ENCODE measurements at places on chromosomes 1 and 21. TPM values are rescaled to one million over a fixed set of nuclear protein-coding genes. Genes with fewer than 3 reads are reported as not detected.
A peak's percentile ranks its signal among the peaks of the same experiment; 100 is the strongest.

DNA sequence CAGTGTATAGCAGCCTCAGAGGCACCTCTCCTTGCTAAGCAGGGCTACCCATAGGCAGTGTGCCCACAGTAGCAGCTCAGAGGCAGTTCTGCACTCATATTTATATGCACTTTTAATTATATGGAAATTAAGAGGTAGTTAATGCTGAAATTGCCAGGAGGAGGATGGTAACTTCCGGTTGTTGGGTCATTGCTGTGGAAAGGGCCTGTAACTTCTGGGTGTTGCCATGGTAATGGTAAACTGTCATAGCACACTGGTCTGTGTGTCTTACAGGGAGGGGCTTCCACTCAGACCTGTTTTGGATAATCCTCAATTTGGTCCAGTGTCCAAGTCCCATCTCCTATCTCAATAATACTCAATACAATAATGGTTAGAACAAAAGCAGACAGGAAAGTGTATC lies 7.6 kb downstream of the CFH start:
- DNase-seq = no peak

DNA sequence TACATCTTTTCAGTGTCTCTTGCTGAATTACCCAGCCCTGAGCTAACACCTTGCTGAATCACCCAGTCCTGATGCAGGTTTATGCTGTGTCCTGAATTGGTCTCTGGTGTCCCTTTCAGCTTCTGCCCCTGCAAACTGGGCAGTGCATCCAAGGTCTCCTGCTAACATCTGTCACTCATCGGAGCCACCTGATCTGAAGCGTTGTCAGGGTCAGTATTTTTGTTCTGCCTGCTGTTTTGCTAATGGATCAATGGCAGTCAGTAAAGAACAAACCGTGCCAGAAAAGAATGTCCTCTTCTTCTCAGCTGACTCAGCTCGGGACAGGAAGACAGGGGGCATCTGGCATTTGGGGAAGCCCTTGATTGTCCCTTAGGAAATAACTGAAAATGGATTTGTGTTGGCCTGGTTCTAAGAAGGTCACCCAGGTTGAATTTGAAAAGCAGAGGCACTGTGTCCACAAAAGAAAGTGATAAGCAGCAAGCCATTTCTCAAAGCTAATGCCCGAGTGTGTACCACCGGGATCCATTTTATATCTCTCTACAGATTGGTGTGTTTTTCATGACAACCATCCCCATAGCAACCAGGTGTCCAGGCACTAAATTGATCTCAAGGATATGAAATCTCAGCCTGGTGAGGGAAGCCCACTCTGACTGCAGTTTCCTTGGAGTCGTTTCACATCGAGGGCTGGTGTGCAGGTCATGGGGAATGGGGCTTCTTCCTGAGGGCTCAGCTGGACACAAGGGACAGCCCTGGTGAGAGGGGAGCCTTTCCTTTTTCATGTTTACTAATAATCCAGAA lies 109.7 kb upstream of the IRF2BP2 start:
- DNase-seq = no peak

Gene CASQ2
- total RNA-seq = 0.11 TPM

GRCh38 chr1:2787163-2787911 lies 14.2 kb downstream of the TTC34 start:
- DNase-seq = no peak

Gene CCDC27
- not detected for total RNA-seq

Gene SH2D5
- total RNA-seq = 5.9 TPM

- peak; percentile 25 for DNase-seq
Measured at GRCh38 chr1:11598461-11598860, 55.8 kb downstream of the FBXO2 start.

Gene TDRD5
- total RNA-seq = not detected

DNA sequence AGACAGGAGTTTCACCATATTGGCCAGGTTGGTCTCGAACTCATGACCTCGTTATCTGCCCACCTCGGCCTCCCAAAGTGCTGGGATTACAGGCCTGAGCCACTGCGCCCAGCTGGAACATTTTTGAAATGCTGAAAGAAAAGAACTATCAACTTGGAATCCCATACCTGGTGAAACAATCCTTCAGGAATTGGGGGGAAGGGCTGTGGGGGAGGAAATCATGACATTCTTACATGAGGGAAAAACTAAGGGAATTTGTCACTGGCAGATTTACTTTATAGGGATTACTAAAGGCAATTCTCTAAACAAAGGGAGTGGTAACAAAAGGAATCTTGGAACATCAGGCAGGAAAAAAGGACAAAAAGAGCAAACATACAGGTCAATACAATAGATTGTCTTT lies 25.8 kb downstream of the NDUFS5 start:
- no peak for DNase-seq

DNA sequence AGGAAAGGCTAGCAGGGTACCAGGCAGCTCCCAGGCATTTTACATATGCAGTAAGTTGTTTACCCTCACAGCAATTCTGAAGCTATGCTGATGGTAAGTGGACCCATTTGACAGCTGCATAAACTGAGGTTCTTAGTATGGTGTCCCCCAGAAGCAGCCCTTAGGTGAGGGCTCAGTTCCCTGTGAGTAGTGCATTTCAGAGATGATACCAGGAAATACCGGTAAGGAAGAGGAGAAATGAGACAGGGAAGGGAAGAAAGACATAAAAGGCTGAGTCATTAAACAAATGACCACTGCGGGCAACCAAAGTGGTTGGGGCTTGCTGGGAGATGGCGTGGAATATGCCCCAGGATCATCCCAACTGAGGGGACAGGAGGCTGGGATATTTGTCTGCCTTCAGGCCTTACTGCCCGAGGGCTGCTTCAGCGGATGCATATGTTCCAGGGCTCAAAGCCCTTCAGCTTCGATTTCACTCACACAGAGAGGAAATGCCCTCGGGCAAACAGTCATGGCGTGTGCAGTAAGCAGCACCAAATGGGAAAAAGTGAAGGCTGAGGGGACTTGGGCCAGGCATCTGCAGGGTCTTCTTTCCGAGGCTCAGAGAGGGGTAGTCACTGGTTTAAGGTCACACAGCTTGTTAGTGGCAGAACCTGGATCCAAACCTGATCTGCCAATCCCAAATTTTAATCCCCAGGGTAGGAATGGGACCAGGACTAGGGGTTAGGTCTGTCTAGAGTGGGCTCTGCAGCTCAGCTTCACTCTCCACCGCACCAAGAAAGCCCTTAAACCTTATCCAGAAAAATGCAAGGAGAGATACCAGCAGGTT lies 133.7 kb upstream of the RUNX3 start:
- peak; percentile 14 for DNase-seq

- peak; percentile 40 for DNase-seq
Measured at GRCh38 chr1:3410142-3410925, 44.1 kb upstream of the ARHGEF16 start.

Gene CALML6
- 0.91 TPM for total RNA-seq

Gene SPATA45
- 0.65 TPM for total RNA-seq

GRCh38 chr21:26956216-26956615 lies 10.7 kb downstream of the ADAMTS5 start:
- DNase-seq = no peak

- peak; percentile 93 for DNase-seq
Measured at GRCh38 chr1:8878698-8879463, 395 bp upstream of the ENO1 start.

- peak; percentile 97 for DNase-seq
Measured at GRCh38 chr1:228902781-228903433, 167.6 kb downstream of the RHOU start.

Gene CYP4X1
- total RNA-seq = 0.24 TPM

DNA sequence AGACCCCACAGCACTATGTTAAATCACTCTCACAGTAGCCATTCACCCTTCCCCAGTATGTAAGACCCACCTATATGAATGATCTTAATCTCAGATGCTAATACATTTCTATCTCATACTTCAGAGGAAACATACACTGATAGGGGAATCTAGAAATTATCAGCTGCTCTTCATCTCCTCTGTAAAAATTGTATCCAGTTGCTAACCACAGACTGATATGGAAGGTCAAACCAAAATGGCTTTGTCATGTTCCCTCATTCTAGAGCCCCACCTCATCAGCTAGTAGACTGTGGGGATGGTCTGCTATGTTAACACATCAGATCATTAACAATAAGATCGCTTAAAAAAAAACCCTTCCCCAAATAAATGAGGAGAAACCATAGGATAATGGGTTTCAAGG lies 71.7 kb downstream of the UBR4 start:
- no peak for DNase-seq

- DNase-seq = no peak
Measured at GRCh38 chr1:51157395-51157794, 55.4 kb downstream of the C1orf185 start.

Gene CDCA8
- 4.2 TPM for total RNA-seq

GRCh38 chr1:99538618-99538956 lies 107.3 kb upstream of the PALMD start:
- no peak for DNase-seq

DNA sequence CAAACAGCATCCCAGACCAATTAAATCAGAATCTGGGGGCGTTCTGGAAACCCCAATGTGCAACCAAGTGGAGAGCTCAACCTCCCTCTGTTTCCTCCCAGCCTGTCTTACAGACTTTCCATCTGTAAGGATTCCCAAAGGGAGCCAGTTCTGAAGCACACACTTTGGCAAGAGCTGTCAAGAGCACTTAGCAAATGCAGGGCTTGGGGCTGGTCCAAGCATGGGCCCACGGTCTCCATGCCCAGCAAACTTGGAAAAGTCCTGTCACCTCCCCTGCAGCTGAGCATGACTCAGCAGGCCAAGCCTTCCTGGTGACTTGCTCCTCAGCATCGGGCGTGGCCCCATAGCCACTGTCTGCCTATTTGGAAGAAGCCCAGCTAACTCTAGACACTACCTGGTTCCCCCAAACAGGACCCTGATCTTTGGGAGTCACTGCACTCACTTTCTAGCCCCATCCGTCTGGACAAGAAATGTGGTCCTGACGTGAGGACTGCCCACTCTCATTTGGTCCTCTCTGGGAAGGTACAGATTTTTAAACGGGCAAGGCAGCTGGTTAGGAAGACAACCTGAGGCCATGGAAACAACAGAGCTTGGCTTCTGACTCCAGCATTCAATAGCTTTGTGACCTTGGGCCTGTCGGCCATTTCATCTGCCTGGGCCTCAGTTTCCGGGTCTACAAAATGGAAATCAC lies 16.9 kb downstream of the SLC2A1 start:
- DNase-seq = peak; percentile 91

- DNase-seq = no peak
Measured at GRCh38 chr1:19495000-19495656, 9.8 kb upstream of the CAPZB start.

Gene LAMB3
- 6.1 TPM for total RNA-seq

GRCh38 chr1:199937661-199938060 lies 89.8 kb upstream of the NR5A2 start:
- no peak for DNase-seq

DNA sequence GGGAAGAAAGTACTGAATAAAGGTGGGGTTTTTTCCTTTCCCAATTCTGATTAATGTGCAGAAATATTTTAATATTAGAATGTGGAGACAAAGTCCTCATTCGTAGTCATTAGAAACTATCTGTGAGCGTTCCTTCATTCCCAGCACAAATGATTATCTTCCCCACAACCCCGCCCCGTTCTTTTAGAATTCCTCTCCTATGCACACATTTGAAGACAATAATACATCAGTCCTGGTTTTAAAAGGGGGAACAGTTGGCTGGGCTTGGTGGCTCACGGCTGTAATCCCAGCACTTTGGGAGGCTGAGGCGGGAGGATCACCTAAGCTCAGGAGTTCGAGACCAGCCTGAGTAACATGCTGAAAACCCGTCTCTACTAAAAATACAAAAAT lies 876 bp downstream of the ALDH9A1 start:
- peak; percentile 6 for DNase-seq

Gene GIPC2
- total RNA-seq = not detected

GRCh38 chr1:197604302-197604701 lies 171.0 kb downstream of the DENND1B start:
- DNase-seq = no peak

DNA sequence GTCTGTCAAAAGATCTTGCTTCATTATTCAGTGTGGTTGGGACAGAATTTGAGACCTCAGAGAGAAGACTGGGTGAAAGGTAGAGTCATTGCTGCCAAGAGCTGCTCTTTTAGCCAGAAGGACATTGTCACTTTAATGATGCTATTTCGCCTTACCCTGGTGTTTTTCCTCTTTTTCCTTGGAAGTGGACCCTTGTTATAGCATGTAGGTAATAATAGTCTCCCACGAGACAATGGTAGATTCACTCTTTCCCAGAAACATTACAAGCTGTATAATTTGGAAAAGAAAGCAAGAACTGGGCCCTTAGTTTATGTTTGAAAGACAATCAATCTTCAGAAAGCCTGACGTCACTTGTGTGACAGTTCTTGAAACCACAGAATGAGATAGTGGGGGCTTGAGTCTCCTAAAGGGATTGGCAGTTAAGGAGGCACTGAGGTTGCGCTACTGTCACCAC lies 3.8 kb downstream of the SERTAD4 start:
- peak; percentile 93 for DNase-seq

Gene FASLG
- not detected for total RNA-seq

DNA sequence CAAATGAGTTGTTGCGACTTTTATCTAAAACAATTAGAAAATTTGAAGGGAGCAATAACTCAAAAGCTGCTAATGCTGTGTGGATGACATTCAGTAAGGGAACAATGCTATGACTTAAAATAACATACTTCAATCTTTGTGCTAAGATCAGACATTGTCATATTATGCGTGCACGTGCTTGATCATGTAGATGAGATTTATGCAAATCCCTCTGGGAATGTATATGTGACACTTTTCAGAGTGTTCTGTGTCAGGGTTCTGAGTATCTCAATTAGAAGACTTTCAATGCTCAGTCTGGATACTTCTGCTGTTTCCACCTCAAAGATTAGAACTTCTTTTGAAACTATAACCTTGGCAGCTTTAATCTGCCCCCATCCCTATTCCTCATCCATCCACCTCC lies 18.6 kb upstream of the POU2F1 start:
- DNase-seq = no peak

DNA sequence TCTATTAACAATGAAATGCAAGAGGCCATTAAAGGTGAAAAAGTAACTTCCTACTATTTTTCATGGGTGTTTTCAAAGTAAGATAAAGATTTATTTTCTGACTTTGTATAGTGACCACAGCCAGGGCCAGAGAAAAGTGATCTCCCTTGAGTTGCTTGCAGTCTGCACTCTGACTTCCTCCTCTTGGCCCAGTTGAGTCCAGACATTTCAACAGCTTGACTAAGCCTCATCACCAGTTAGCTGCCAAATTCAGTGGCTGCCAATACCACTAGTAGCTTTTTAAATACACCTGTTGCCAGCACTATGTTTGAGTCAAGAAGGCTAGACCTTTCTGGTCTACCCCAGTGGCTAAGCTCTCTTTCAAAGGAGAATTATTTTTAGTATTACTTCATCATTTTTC lies 3.7 kb upstream of the NEK7 start:
- peak; percentile 99 for DNase-seq

Gene SLC26A9
- total RNA-seq = not detected
